Motor neuron (in vitro differentiated cells): ENCODE measurements at places on chromosomes 16 and 17. TPM values are rescaled to one million over a fixed set of nuclear protein-coding genes. Genes with fewer than 3 reads are reported as not detected.

- ATAC-seq, result no peak
Observed at GRCh38 chr16:11082108-11082859, 137.9 kb downstream of the CLEC16A start.

DNA sequence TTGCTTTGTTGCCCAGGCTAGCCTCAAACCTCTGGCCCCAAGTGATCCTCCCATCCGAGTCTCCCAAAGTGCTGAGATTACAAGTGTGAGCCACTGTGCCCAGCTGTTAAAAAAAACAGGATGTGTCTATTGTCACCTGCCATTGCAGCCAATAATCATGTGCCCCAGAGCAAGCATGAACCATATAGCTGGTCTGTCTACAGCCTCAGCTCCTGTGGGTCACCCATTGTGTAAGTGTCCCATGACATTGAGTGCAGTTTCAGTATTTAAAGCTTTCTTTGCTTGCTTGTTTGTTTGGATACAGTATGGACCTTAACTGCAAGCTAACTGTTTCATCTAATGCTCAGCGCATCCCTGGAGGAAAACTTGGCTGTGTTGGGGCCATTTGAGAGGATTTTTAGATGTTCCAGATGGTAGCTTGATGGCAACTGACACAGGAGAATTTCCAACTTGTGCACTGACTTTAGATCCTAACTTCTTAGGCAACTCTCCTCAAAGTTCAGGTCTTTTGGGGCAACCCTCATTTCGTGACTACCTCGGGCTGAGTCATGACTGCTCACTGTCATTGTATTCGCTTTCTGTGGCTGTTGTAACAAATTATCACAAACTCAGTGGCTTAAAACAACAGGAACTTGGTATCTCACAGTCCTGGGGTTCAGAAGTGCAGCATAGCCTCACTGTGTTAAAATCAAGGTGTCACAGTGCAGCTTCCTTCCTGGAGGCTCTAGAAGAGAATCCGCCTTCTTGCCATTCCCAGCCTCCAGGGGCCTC, 30.3 kb upstream of the ADORA2B start:
- ATAC-seq, result no peak

Gene CNTNAP1
- 2.4 and 2.7 TPM in 2 replicates for total RNA-seq

Gene NPIPA8
- not detected in 2 replicates for total RNA-seq

Gene BRICD5
- total RNA-seq, result 9.4 TPM in 2 replicates

Gene ADAM11
- total RNA-seq, result 4.1 and 4.9 TPM in 2 replicates
